ENCODE measurements at places on chromosomes 1 and 21. TPM values are rescaled to one million over a fixed set of nuclear protein-coding genes. Genes with fewer than 3 reads are reported as not detected.

NPHS2 gene
- total RNA-seq, result not detected

DCDC2B gene
- total RNA-seq, result not detected

AKR7A2 gene
- total RNA-seq, result 26.7 TPM

DNA sequence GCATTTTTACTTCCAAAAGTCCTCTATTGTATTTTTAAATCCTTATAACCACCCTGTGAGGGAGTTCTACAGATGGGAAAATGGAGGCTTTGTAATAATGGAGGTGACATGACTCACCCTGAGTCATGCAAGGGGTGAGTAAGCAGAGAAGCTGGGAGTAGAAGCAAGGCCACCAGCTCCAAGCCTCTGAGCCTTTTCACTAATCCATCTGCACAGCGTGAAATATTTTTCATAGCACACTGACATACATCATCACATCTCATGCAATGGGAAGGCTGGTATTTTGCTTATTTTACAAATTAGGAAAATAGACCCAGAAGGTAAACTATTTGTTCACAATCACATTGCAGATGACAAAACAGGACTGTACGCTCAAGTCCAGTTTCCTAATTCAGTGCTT is 96.9 kb downstream of the KCNH1 start:
- DNase-seq, result peak; percentile 99

- no peak for DNase-seq
Observed at GRCh38 chr1:150321826-150322166, 463 bp downstream of the PRPF3 start.

GRCh38 chr1:216847397-216848036 is 124.3 kb upstream of the ESRRG start:
- DNase-seq, result no peak

- no peak for DNase-seq
Observed at GRCh38 chr1:11400155-11400554, 78.8 kb upstream of the DISP3 start.

DNA sequence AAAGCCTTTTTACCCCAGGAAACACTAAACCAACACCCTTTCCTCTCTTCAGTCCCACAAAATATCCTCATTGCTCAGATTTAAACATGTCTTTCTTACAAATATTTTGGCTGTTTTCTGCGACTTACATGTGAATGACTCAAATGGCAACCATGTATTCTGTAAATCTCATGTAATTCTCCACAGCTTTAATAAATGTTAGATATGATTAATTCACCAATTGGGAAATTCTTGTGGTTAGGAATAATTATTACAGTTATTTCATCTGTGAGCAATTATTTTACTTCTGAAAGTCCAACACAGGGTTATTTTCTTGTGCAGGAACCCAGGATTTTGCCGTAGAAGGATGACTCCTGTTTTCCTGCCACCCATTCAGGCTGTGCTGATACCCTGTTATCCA is 431.5 kb downstream of the LMO4 start:
- DNase-seq, result no peak

DNA sequence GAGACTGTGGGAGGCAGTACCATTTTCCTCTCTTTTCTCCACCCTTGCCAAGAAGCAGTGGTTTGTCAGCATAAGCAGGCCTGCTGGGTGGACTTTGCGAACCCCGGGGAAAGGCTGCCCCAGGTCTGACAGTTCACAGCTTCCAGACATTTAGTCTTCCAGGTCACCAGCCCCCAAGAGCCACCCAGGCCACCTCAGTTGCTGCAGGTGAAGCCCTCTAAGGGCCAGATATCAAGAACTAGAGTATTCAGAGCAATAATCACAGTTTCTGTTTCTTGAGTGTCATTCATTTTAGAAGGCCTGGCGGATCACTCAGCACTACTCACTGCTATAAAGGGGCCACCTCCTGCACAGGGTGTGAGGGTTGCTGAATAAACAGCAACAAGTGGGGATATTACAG is 9.5 kb upstream of the ADORA3 start:
- no peak for DNase-seq

- DNase-seq, result peak; percentile 89
Observed at GRCh38 chr1:226436855-226437491, 29.1 kb upstream of the PARP1 start.

GRCh38 chr21:30083225-30083945 is 83.2 kb downstream of the CLDN17 start:
- no peak for DNase-seq

DNA sequence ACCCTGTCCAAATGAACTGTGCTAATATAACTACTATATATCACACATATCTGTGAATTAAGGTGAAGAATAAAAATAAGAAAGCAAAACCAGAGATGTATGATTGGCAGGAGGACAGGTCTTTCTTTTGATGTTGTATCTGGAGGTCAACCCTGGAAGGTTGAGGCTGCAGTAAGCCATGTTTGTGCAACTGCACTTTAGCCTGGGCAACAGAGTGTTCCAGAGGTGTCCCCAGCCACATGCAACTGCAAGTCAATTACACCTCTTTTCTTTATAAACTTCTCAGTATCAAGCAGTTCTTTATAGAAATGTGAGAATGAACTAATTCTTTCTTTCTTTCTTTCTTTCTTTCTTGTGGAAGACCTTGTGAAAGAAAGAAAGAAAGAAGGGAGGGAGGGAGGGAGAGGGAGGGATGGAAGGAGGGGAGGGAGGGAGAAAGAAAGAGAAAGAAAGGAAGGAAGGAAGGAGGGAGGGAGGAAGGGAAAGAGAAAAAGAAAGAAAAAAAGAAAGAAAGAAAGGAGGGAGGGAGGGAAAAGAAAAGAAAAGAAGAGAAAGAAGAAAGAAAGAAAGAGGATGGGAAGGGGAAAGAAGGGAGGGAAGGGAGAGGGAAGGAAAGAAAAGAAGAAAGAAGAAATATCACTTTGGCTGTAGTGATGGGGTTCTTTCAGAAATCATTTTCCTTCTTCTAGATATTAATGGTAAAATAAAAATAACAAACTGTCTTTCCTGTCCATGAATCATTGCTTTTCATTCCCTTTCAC is 54.0 kb upstream of the S1PR1 start:
- no peak for DNase-seq

DNA sequence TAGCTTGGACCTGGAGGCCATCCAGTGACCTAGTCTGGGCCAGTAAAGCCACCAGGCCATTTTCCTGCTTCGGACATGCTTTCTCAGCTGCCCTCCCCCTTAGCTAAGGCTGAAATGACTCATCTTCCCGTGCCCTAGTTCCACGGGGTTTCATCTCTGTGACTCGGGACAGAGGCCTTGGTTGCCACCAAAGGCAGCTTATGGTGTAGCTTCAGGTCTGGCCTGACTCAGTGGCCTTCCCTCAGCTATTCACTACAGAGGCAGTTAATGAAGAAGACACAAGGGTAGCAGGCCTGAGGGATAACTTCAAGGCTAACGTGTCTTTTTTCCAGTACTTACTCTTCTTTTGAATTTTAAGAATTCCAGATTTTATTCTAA is 82.4 kb downstream of the PBX1 start:
- no peak for DNase-seq
